ENCODE measurements at places on chromosomes 5 and 9. TPM values are rescaled to one million over a fixed set of nuclear protein-coding genes. Genes with fewer than 3 reads are reported as not detected.

The MEF2C gene
- 148 TPM for total RNA-seq

The ZBED3 gene
- 1.4 TPM for total RNA-seq

The ATP10B gene
- not detected for total RNA-seq

The AIF1L gene
- 11.9 TPM for total RNA-seq

The OLFM1 gene
- 7.7 TPM for total RNA-seq

The ANXA2R gene
- 1.6 TPM for total RNA-seq

The RNF183 gene
- total RNA-seq: not detected

The COL23A1 gene
- 3.0 TPM for total RNA-seq

The C5orf34 gene
- 1.2 TPM for total RNA-seq

The ARL14EPL gene
- total RNA-seq: not detected

The SPINK9 gene
- total RNA-seq: not detected

The PCDHGC5 gene
- 1.2 TPM for total RNA-seq

The EGFL7 gene
- 48.6 TPM for total RNA-seq

The WWC1 gene
- 0.25 TPM for total RNA-seq

The UGCG gene
- 22.7 TPM for total RNA-seq

The NR5A1 gene
- 0.65 TPM for total RNA-seq

The GPR151 gene
- total RNA-seq: not detected

The LCN9 gene
- total RNA-seq: not detected

The LRRC14B gene
- total RNA-seq: 13.4 TPM

The RLN2 gene
- total RNA-seq: not detected

The LRRTM2 gene
- total RNA-seq: 0.28 TPM

The MOB3B gene
- 1.7 TPM for total RNA-seq

The SLC6A19 gene
- total RNA-seq: not detected

The PTCD2 gene
- total RNA-seq: 12.5 TPM

The OR2Y1 gene
- not detected for total RNA-seq

The DPH7 gene
- total RNA-seq: 9.1 TPM

The LMBRD2 gene
- 22.8 TPM for total RNA-seq

The PRLR gene
- 0.09 TPM for total RNA-seq

The CER1 gene
- total RNA-seq: not detected

The ANKS6 gene
- 5.2 TPM for total RNA-seq

The FCN2 gene
- not detected for total RNA-seq

The TEK gene
- 14.5 TPM for total RNA-seq

The NUTM2G gene
- total RNA-seq: not detected

The ORM2 gene
- not detected for total RNA-seq

The BDP1 gene
- 11.8 TPM for total RNA-seq

The HTR4 gene
- not detected for total RNA-seq

The ANKDD1B gene
- total RNA-seq: not detected

The EXD3 gene
- total RNA-seq: 11.2 TPM

The ST8SIA4 gene
- total RNA-seq: 2.2 TPM

The ZNF608 gene
- total RNA-seq: 7.3 TPM

The KIAA0825 gene
- 0.54 TPM for total RNA-seq

The PLAC8L1 gene
- total RNA-seq: 0.64 TPM

The SHB gene
- 16.1 TPM for total RNA-seq

The LRRC70 gene
- 1.6 TPM for total RNA-seq

The CD72 gene
- 0.71 TPM for total RNA-seq

The TNIP1 gene
- total RNA-seq: 114 TPM

The ANKRD20A1 gene
- total RNA-seq: 0.93 TPM

Measured in psoas muscle (tissue), 8 donors.